Activated T-cell treated with anti-CD3 and anti-CD28 coated beads for 4 hours (primary cell): ENCODE measurements at places on chromosomes 12 and 14.

DNA sequence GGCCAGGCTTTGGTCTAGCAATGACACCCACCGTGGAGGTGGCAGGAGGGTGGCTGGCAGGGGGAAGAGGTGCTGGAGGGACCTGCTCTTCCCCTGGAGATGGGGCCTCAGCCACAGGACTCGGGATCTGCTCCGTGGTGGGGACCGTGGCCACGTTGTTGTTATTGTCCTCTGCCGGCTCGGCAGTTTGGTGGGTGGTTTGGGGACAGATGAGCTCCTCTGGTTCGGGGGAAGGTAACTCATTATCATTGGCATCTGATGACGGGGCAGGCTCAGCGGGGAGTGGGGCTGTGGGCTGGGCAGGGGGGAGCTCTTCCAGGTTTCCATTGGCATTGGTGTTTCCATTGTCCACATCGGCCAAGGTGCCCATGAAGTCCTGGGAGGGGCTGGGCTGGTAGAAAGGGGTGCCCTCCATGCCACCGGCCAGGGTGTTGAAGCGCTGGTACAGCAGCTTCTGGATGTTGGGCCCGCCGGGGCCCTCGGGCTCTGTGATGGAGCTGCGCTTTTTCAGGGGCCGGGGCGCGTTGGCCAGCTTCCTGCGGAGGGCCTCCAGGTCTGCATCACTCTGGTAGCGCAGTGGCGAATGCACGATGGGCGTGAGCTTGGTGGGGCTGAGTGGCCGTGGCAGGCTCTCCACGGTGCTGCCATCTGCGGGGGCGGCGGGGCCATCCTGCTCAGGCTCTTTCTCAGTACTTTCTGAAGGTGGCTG lies 24.3 kb downstream of the ZFYVE21 start:
- DNase-seq: no peak

GRCh38 chr12:113684053-113684907 lies 212.6 kb upstream of the LHX5 start:
- no peak for DNase-seq

GRCh38 chr12:43835656-43836474 lies at the start of gene TMEM117:
Gene TMEM117, plus strand, starts transcription at chr12:43836081.
- DNase-seq: peak; percentile 37

GRCh38 chr14:100007254-100007653 lies 58.0 kb upstream of the EVL start:
- no peak for DNase-seq

DNA sequence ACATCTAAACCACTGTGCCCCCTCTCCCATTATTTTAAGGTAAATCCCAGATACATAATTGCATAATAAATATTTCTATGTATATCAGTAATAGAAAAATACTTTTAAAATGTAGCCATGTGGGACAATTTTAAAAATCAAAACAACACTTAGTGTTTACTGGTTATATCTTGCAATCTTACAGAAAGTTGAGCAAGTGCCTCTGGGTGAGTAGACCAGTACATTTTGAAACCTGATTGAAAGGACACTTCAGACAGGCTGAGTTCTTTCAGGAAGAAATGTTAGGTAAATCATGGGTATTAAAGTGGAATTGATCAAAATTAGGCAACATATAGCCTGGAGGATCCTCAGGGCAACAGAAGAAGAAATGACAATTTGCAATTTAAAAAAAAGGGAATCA lies 7.2 kb downstream of the SLC38A4 start:
- no peak for DNase-seq

- DNase-seq: no peak
Observed at GRCh38 chr12:113242560-113242959, 21.3 kb downstream of the TPCN1 start.

DNA sequence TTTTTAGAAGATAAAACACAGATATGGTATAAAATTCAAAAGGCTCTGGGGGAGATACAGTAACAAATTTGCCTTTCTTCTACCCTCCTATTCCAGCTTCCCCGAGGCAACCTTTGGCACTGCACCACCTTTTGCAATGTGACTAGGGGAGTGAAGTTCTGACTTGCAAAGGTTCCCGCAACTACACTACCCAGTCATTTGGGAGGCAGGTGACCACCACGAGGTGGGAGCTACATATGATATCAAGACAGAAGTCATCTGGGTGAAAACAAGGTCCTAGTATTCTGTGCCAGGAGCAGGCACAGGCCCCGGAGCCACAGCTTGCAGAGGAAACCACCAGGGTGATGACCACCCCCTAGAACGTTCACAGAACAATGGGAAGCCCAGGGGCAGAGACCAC lies 141.5 kb downstream of the TTC7B start:
- DNase-seq: no peak

GRCh38 chr14:103692871-103693270 lies 22.4 kb downstream of the XRCC3 start:
- no peak for DNase-seq

- DNase-seq: no peak
Observed at GRCh38 chr12:62192903-62193250, 67.3 kb upstream of the USP15 start.

DNA sequence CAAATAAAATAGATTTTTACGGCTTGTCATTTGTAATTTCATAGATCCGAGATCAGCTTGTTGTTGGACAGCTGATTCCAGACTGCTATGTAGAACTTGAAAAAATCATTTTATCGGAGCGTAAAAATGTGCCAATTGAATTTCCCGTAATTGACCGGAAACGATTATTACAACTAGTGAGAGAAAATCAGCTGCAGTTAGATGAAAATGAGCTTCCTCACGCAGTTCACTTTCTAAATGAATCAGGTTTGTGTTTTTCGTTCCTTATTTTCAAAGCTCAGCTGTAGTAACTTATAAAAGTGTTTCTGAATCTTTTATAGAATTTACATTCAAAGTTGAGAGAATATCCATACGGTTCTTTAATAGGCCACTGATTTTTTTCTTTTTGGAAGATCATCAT lies 89.1 kb downstream of the LRRK2 start:
- no peak for DNase-seq

DNA sequence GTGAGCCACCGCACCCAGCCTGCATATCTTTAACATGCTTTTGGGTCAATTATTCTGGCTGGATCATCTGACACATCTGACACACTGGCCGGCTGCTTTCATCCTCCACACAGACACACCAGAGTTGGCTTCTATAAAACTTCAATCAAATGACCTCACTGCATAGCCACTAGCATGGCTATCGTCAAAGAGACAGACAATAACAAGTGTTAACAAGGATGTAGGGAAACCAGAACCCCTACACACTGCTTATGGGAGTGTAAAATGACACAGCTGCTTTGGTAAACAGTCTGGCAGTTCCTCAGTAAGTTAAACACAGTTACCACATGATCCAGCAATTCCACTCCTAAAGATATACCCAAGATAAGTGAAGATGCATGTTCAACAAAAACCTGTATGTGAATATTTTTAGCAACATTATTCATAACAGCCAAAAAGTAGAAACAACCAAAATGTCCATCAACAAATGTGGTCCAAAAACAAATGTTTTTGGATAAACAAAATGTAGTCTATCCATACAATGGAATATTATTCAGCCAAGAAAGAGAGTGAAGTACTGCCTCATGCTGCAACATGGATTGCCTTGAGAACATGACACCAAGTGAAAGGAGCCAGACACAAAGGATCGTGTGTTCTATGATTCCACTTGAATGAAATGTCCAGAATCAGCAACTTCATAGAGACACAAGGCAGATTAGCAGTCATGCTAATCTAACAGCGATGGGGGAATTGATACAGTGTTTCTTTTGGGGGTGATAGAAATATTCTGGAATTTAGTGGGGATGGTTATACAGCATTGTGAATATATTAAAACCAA lies 10.1 kb downstream of the KDM2B start:
- no peak for DNase-seq

- DNase-seq: no peak
Observed at GRCh38 chr12:105214148-105214547, 21.8 kb downstream of the APPL2 start.

DNA sequence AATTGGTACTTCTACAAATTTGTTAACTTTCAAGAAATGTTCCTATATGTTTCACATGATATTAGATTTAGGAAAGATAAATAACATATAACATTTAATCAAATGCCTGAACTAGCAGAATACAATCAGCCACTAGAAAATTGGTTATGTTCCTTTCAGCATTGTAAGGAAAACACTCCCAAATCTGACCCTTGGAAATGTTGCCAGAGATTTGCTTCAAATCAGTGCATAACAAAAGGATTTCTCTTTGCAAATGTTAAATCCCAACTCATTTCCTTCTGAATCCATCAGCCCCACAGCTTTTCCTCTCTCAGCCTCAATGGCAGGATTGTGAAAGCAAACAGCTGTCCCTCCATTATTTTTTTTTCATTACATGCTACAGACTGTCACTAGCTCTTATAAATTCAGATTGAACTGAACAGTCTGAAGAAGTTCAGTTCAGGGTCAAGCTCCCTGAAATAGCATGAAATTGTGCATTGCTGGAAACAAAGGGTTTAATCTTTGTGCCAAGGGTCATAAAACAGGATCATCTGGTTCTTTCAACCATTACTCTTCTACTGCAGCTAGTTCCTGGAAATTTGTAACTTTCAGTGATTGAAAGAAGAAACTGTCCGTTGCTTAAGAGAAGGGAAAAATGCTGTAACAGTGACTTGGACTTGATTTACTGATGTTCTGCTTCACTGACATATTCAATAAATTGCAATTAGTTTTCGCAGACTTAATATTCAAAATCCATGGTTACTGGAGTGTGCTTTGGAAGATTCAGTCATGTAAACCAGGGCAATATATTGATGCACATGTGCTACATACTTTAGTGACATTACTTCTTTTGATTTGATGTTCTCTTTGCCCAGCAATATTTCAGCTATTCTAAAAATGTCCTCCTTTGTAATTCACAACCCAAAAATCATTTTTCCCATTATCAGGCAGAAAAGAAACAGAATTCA lies 246.4 kb downstream of the RPL10L start:
- no peak for DNase-seq

DNA sequence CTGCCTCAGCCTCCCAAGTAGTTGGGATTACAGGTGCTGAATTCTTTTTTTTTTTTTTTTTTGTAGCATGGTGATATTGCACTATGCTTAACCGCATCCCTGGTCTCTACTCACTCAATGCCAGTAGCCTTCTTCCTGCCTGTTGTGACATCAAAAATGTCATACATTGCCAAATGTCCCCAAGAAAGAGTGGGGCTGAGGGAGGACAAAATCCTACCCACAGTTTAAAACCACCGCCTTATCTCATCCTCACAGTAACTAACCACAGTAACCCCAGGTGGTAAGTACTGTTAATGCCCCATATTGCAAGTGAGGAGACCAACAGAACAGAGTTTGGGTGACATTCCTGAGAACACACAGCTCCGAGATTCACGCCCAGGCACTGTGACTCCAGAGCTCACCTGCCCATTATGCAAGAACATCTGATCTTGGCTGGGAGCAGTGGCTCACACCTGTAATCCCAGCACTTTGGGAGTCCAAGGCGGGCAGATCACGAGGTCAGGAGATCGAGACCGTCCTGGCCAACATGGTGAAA lies 19.6 kb downstream of the MORN3 start:
- DNase-seq: no peak

- DNase-seq: no peak
Observed at GRCh38 chr12:53254816-53255545, 13.1 kb upstream of the ESPL1 start.

DNA sequence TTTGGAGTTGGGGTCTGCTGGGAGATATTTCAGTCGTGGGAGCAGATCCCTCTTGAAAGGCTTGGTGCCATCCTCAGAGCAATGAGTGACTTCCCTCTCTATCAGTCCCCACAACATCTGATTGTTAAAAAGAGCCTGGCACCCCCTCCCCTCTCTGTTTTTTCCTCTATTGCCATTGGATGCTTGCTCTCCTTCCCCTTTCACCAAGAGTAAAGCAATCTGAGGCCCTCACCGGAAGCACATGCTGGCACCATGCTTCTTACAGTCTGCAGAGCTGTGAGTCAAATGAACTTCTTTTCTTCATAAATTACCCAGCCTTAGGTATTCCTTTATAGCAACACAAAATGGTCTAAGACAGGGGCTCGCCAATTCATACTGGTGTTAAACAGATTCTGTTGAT lies 99.1 kb upstream of the CCND2 start:
- DNase-seq: no peak

DNA sequence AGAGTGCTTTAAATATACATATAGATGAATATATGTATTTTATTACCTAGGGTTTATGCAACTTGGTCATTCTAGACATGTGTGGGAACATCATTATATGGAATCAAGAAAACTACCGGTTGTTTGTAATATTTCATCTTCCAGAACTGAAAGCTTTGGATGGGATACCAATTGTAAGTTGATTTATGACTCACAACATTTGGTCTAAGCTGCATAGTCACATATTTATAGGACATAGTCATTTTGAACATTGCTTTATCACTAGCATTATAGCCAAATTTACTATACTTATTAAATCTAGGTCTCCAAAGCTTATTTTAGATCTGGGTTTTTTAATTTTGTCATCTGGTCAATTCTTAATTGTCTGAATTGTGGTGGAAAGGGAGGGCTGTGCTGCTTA lies 83.7 kb upstream of the PCNX4 start:
- DNase-seq: no peak

DNA sequence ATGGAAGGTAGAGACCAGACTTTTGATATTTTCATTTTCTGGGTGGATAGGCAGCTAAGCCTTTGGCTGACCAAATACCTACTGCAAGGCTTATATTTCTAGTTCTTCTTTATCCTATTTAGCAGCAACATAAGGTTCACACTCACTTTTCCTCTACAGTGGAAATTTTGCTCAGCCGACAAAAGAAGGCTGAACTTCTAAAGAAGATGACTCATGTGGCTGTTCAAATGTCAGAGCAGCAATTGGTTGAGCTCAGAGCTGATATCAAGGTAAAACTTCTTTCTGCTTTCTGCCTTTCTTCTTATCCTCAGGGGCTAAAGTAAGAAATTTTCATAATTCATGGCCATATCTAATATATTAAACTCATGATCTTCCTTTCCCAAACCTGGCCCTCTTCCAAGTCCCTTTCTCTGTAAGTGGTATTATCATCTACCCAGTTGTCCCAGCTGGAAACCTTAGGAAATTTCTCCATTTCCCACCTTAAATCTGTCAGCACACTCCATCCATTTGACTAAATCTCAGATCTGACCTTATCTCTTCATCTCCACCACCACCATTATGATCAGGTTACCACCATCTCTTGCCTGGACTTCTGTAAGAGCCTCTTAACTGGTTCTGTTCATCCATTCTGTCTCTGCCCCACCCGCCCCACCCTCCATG lies 19.8 kb upstream of the KCNH3 start:
- no peak for DNase-seq
